ENCODE measurements at places on chromosomes 5 and 9.

GRCh38 chr9:126791406-126792230 is 13.2 kb upstream of the ZBTB43 start:
- no peak for DNase-seq

DNA sequence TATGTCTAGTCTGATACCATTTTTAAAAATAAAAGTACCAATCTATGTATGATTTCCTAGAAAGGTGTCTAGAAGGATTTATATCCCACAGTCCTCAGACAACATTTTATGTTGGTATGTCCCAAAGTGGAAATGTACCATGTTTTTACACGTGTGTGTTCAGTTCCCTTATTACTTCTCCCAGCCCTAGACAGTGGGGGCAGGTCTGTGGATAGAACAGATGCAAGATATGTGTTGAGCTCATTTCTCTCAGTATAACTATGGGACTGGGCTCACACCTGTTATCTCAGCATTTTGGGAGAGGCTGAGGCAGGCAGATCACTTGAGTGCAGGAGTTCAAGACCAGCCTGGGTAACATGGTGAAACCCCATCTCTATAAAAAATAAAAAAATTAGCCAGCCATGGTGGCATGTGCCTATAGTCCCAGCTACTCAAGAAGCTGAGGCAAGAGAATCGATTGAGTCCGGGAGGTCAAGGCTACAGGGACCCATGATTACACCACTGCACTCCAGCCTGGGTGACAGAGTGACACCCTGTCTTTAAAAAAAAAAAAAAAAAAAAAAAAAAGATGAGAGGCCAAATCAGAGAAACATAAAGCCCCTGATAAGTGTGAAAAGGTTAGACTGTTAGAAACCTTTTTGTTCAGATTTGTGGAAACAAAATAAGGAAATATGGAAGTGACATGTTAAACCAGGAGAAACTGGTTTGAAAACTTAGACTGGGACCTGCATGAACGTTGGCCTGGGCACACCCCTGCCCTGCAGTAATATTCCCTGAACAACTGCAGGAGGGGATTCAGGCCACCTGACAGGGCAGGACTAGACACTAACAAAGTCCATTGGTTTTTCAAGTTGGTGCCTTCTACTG is 7.4 kb upstream of the SLC2A8 start:
- DNase-seq = no peak

DNA sequence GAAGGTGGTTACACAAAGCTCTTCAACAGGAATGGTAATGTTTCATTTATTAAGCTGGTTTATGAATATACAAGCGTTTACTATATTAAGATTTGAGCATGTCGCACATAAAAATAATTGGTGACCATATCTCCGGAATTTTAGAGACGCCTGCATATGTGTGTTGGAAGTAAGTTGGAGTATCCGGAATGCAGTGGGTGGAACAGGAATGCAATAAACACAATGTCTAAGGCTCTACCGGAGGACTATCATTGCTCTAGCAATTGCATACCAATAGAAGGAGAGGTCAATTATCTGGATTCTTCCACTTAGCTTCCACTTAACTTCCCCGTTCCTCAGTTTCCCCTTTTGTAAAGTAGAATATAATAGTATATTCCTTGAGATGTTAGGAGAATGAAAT is 1.1 kb upstream of the CEP78 start:
- no peak for DNase-seq

- DNase-seq = no peak
Measured at GRCh38 chr9:96321515-96321914, 19.5 kb upstream of the HSD17B3 start.

- no peak for DNase-seq
Measured at GRCh38 chr5:93246090-93246855, 334.7 kb downstream of the NR2F1-AS1 start.

DNA sequence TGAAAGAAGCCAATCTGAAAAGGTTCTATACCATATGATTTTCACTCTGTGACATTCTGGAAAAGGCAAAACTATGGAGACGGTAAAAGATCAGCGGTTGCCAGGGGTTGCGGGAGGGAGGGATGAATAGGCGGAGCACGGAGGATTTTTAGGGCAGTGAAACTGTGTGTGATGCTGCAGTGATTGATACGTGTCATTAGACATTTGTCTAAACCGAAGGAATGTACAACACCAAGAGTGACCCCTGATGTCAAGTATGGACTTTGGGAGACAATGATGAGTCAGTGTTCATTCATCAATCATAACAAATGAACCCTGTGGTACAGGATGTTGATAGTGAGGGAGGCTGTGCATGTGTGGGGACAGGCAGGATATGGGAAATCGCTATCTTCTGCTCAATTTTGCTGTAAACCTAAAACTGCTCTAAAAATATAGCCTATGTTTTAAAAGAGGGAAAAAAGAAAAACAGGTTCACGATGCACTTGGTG is 34.4 kb downstream of the ERGIC1 start:
- no peak for DNase-seq

Data from CD4-positive, alpha-beta T cell (primary cell).